Stimulated activated CD4-positive, alpha-beta T cell treated with anti-CD3 and anti-CD28 coated beads, Interleukin-4, amount 100 ng/mL, for 24 hours (primary cell): ENCODE measurements at places on chromosomes 1 and 21.

DNA sequence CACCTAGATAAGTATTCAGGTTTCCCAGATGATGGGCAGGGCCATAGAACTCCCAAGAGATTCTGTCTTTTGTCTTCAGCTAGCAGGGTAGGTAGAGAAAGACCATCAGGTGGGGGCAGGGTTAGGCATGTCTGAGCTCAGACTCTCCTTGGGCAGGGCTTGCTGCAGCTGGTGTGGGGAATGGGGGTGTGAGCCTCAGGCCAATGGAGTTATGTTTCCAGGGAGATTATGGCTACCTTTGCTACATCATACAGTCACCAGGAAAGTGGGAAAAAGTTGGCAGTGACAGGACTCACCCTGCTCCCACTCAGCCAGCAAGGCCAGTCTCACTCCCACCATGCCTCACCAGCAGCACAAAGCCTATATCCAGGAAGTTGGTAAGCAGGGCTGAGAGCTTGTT, 77.8 kb downstream of the DRAM2 start:
- DNase-seq: no peak

GRCh38 chr1:231420299-231420958, 1.7 kb downstream of the EGLN1 start:
- no peak for DNase-seq

GRCh38 chr1:27416387-27417111, 24.1 kb downstream of the GPR3 start:
- peak; percentile 75 for DNase-seq

DNA sequence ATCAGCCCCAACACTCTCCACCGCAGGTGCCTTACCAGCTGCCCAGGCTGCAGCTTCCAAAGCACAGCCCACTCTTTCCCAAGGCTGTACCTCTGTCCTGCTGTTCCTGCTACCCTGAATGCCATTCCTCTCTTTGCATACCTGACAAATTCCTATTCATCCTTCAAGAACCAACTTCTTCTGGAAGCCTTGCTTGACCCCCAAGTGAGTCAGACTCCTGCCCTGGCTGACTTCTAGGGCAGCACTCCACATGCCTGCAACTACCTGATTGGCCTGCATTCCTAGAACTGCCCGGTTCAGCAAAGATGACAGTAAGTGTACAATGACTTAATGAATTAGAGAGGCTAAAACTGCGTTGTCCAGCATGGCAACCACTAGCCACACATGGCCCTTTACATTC, 20.8 kb upstream of the PDZK1IP1 start:
- no peak for DNase-seq

DNA sequence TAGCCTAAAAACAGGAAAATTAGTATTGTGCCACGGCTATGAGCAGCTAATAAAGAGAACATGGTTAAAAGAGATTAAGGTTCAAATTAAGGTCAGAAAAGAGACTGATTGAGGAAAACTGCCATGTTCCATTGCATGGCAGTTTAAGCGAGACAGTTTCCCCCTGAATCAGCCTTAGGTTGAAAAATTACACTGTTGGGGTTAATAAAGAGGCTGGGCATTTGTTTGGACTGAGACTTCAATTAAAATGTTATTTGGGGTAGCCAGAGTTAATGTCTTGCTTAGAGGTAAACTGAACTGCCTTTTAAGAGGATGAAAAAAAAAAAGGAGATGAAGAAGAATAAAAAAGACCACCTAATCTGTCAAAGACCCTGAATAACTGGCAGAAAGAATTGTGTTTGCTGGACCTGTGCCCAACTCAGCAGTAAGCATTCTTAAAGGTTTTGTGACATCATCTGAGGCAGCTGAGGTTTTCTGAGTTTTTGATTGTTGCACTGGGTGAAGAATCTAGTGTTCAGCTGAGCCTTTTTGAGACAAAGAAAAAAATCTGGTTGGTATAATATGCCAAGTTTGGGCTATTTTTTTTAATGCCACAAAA, 17.7 kb upstream of the PROX1 start:
- DNase-seq: no peak

GRCh38 chr21:30695956-30696355, 22.6 kb downstream of the KRTAP21-3 start:
- DNase-seq: no peak

DNA sequence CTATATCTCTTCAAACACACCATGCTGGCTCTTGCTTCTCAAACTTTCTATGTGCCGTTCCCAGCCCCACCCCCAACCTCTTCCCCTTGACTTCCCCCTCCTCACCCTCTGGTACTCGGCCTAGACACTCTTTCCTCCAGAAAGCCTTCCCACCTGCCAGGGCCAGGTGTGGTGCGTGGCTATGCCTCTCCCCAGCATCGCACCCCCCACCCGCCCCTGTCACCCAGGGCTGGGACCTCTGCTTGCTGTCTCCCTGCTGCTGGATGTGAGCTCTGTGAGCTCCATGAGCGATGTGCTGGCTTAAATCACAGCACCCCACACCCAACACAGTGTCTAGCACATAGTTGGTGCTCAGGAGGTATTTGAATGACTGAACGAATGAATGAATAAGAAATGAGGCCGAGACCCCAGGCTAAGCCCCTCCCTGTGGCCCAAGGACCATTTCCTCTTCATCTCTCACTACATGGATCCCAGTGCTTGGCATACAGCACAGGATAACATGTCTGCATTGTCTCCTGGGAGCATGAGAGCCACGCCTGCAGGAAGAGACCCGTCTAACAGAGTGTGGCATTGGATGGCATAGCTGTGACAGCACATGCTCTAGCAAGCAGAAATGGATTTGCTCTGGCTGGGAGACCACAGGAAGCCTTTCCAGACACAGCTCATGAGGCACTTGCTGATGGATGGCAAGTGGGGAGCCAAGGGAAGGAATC, 19.7 kb downstream of the TNNT2 start:
- DNase-seq: no peak

- DNase-seq: no peak
Observed at GRCh38 chr21:25518491-25518911, 88.8 kb downstream of the MRPL39 start.

- no peak for DNase-seq
Observed at GRCh38 chr1:103160281-103160680, 52.0 kb upstream of the COL11A1 start.

GRCh38 chr1:17802164-17802563, 47.0 kb downstream of the ACTL8 start:
- no peak for DNase-seq

GRCh38 chr1:214548988-214549387, 2.4 kb downstream of the PTPN14 start:
- no peak for DNase-seq

DNA sequence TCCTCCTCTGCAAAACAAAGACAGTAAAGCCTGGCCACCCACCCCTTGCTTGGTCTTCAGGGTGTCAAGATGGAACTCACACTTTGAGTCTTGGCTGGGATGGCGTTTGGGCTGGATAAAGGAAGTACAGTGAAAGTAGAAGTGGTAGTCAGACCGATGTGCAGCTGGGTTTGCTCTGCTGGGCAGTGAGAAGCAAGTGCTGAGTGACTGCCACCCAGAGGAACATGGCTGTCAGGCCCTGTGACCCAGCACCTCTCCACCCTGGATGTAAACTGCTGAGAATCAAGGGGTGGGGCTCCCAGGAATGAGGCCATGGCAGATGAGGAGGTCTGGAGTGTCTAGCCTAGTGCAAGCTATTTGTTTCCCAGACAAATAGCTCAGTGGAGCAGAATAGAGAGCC, 51.2 kb downstream of the POFUT2 start:
- DNase-seq: no peak

DNA sequence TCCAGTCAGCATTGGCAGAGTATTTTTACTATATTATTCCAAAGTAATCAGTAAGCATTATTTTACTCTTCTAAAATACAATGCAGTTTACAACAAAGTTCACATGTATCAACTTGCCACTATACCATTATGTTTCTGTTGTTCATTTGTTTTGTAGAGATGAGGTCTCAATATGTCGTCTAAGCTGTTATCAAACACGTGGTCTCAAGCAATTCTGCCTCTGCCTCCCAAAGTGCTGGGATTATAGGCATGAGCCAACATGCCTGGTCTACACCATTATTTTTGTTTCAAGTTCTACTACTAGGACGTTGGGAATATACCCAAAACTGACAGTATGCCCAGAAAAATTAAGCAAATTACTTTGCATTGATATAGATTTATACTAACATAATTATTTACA, 19.8 kb downstream of the FAF1 start:
- DNase-seq: no peak

DNA sequence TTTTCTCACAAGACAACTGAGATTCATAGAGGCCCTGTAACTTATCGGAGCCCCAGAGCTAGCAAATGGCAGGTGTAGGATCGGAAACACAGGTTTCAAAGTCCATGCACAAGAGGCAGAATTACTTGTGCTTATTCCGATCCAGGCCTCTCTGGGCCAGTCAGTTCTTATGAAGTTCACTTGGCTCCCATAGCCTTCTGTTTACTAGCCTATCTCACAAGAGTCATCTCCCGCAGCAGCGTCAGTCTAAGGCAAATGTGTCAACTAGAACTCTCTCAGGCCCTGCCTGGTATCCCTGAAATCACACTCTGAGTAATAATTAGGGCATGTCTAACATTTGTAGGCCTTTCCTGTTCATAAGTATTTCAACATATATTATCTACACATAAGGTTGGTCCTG, 43.3 kb downstream of the PHC2 start:
- no peak for DNase-seq

GRCh38 chr1:3788756-3789420, 7.4 kb downstream of the LRRC47 start:
- DNase-seq: no peak

DNA sequence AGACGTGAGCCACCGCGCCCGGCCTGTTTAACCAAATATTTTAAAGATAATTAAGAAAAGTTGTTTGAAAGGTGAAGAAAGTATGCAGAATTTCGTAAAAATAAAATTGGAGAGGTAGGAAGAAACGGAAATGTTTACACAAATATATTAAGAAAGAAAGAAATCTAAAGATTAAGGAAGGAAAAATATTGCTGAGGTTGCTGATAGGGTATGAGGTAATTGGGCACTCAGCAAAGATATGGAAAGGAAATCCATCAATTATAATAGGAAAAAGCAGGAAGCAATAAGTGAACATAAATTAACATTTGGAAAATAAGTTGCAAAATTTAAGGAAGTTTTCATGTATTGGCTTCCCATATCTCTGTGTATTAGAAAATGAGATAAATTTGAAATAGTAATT, 225.9 kb downstream of the KCNT2 start:
- DNase-seq: no peak

DNA sequence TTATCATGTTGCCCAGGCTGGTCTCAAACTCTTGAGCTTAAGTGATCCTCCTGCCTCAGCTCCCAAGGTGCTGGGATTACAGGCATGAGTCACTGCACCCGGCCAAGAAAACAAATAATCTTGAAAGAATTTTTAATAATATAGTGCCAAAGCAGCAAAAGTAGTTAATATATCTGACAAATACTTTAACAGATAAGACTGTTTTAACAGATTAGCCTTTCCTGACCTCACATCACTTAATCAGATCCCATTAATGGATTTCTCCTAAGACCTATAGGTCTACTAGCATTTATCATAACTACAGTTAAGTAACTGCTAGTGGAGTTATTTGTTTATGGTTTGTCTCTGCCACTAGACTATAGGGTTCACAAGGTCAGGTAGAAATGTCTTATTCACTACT, 61.1 kb upstream of the HP1BP3 start:
- DNase-seq: no peak

GRCh38 chr1:94608142-94608851, 66.7 kb upstream of the F3 start:
- DNase-seq: no peak

DNA sequence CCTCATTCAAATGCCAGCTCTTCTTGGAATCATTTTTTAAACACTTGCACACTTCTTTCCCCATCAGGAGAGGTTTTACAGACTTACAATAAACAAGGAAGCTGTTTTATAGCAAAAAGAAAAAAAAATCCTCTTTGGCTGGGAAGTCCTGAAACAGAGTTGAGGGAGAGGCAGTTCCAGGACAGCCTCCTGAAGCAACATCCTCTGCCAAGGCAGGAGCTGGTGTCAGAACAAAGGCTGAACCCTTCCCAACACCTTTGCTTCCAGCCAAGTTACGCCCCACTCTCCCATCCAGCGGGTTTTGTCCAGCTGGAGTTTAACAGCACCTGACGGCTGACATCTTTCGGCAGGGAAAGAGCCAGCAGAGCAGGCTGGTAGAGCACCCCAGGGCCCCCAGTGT, 287.8 kb downstream of the RRAGC start:
- DNase-seq: no peak

- no peak for DNase-seq
Observed at GRCh38 chr1:172185211-172185610, 235.3 kb upstream of the C1orf105 start.

- DNase-seq: no peak
Observed at GRCh38 chr1:95304803-95305202, 70.8 kb downstream of the RWDD3 start.

DNA sequence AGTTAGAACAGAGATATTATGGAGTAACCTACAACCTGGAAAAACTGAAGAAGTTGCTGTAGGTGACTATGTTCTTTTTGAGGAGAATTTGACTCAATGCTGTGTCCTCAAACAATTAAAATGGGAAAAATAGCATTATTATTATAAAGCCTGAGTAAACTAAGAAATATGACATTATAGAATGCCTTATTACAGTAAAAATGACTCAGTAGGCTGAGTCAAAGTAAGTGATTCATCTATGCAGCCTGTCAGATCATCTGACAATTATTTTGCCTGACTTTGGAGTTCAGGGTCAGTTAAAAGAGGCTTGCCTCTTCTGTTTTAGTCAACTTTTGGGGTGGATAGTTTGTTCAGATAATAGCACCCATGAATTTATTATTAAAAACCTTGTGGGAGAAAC, 150.8 kb upstream of the PTGFR start:
- DNase-seq: no peak

GRCh38 chr1:89971600-89971999, 23.3 kb upstream of the ZNF326 start:
- DNase-seq: no peak

DNA sequence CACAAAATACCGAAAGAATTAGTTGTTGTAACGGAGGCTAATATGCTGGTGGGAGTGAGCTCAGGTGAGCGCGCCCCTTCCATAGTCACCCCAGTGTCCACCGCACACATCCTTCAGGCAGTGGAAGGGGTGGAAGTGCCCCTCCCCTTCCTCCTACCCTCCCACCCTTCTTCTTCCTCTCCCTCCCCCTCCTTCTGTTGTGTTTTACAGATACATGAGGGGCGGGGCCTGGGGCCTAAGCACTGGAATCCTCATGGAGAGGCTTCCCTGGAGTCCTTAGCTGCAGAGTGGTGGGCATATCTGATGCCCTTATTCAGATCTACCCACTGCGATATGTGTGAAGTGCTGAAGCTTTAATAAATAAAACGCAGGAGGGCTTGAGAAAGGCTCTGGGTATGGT, 10.3 kb upstream of the ADARB1 start:
- DNase-seq: no peak
